ENCODE measurements at places on chromosomes 6 and 20. TPM values are rescaled to one million over a fixed set of nuclear protein-coding genes. Genes with fewer than 3 reads are reported as not detected.

Gene MYL9
- total RNA-seq = 25.0 TPM

Gene HNF4A
- 11.4 TPM for total RNA-seq

Gene PXMP4
- not detected for total RNA-seq

Gene LGSN
- total RNA-seq = 0.07 TPM

Gene GSTA3
- not detected for total RNA-seq

Gene GPR63
- total RNA-seq = 6.2 TPM

Gene PLEKHG1
- 0.44 TPM for total RNA-seq

Gene RIPPLY2
- 0.90 TPM for total RNA-seq

Gene TXLNB
- total RNA-seq = not detected

Gene KCNQ5
- 0.18 TPM for total RNA-seq

Gene COL11A2
- 0.48 TPM for total RNA-seq

Gene KIF25
- 0.15 TPM for total RNA-seq

Gene C6orf15
- total RNA-seq = not detected

Gene RAE1
- total RNA-seq = 48.2 TPM

Gene MRPS18B
- total RNA-seq = 112 TPM

Gene SFTA2
- not detected for total RNA-seq

Gene EDN1
- total RNA-seq = 0.76 TPM

Gene PTCRA
- not detected for total RNA-seq

Gene ADAM33
- total RNA-seq = 3.3 TPM

Gene HSPA12B
- total RNA-seq = 0.97 TPM

Gene PARD6B
- 24.5 TPM for total RNA-seq

Gene LY86
- total RNA-seq = not detected

Gene APOM
- 3.3 TPM for total RNA-seq

Gene ZC2HC1B
- not detected for total RNA-seq

Gene AURKA
- total RNA-seq = 160 TPM

Gene TAB2
- total RNA-seq = 34.1 TPM

Gene NKX2-2
- total RNA-seq = not detected

Measured in H7 (cell line).